C1 segment of cervical spinal cord (tissue), 14 donors: ENCODE measurements at places on chromosomes 13 and 19.

DNA sequence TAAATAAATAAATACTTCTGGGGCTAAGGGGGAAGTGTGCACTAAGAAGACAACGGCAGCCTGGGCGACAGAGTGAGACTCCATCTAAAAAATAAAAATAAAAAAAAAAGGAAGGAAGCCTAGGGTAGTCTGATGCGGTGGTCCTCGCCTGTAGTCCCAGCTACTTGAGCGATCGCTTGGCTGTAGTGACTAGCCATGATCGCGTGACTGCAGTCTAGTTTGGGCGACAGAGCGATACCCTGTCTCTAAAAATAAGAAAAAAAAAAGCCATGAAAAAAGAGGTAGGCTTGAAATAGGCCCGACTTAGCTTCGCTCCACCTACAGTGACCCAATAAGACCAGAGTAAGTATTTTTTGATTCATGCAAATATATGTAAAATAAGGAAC, 661 bp upstream of the BABAM1 start:
- DNase-seq: no peak

DNA sequence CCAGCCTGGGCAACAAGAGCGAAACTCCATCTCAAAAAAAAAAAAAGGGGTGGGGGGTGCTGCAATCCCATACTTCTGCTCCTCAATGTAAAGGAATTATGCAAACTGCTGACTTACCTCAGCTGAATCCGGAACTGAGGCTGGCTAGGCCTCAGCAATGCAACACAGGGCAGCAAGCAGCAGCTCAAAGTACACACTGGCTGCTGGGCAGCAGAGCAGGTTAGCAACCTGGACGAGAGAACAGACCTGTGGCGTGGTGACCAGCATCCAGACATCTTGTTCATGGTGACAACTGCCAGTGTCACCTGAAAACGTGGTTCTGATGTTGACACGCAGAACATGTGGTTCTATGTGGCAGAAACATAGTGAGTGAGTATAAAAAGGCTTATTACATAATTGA, 28.1 kb downstream of the ZNF14 start:
- DNase-seq: no peak

- DNase-seq: no peak
Measured at GRCh38 chr19:16199275-16199932, 1.7 kb downstream of the AP1M1 start.

GRCh38 chr13:42883142-42883541, 101.8 kb downstream of the FAM216B start:
- DNase-seq: no peak

DNA sequence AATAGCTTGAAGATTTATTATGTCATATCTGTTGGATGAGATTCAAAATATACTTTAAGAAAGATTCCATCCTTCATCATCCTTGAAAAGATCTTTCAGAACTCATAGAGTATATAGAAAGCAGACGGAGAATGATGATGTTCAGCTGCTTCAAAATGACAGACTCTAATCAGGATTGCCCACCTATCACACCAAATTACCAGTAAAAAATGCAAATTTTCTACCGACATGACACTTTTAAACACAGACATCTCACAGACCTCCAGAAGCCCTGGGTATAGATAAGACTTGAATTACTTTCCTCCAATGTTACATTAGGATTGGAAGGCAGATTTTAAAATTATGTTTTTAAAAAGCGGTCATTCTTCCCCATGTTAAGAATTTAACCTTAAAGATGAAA, 235.5 kb downstream of the GPC6 start:
- DNase-seq: no peak

- DNase-seq: no peak
Measured at GRCh38 chr19:23774524-23774971, 15.9 kb upstream of the ZNF681 start.
